G401 (cell line): ENCODE measurements at places on chromosomes 5 and 9. TPM values are rescaled to one million over a fixed set of nuclear protein-coding genes. Genes with fewer than 3 reads are reported as not detected.
A peak's percentile ranks its signal among the peaks of the same experiment; 100 is the strongest.

Gene C9orf72
- 3.6 and 6.0 TPM in 2 replicates for total RNA-seq

DNA sequence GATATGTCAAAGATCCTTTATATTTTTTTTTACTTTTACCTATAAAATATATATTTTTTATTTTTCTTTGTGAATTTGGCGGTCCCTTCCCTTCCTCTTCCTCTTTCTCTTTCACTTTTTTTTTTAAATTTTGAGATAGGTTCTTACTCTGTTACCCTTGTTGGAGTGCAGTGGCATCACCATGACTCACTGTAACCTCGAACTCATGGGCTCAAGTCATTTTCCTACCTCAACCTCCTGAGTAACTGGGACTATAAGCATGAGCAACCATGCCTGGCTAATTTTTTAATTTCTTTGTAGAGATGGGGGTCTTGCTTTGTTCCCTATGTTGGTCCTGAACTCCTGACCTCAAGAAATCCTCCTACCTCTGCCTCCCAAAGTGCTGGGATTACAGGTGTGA, 258.0 kb upstream of the CLINT1 start:
- DNase-seq, result no peak

Gene SLC45A2
- total RNA-seq, result 0.17 TPM in 1 of 2 replicates, not detected in the other

DNA sequence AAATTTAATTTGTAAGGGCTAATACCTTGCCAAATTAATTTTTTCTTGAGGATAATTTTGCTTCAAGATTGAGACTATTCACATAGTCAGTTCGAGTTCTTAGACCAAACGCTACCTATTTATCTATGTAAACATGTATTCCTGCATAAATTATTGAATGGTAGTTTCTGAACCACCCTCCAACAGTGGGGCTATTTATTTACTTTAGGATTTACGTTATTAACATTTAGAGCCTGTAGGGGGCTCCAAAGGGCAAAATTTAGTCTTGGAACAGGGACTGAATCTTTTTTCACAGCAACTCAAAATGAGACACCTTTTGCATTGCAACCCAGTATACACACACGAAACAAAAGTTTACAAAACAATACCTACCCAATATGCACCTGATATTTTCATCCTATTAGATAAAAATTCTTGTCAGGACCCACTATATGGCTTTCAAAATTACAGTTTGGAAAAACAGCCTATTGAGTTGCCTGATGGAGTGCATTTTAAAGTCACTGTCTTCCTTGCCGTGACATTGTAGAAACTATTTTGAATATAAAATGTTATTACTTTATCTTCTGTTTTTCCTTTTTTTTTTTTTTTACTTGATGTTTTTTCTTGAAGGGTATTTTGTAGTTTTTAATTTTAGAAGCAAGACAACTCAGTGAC, 47.1 kb upstream of the POU4F3 start:
- peak; percentile 29 for DNase-seq

Gene BTF3
- 310 and 326 TPM in 2 replicates for total RNA-seq

DNA sequence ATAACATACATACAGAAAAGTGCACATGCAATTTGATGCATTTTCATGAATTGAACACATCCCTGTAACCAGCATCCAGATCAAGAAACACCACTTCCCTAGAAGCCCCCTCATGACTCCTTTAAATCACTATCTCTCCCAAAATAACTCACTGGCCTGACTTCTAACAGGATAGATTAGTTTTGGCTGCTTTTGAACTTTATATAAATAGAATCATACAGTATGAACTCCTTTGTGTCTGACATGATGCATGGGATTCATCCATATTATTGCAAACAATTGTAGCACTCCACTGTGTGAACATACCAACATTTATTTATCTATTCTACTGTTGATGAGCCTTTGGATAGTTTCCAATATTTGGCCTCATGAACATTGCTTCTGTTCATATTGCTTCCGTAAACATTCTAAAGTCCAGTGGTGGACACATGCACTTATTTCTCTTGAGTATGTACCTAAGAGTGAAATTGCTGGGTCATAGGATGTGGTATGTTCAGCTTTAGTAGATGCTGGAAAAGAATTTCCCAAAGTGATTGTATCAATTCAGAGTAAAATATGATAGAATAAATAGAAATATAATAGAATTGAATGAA, 148.7 kb upstream of the GDNF start:
- DNase-seq, result no peak

- DNase-seq, result no peak
These were observed 160.3 kb downstream of the CEMIP2 start for GRCh38 chr9:71608021-71608420.

Gene PCDHGC4
- total RNA-seq, result not detected in 2 replicates

- DNase-seq, result no peak
These were observed 6.3 kb downstream of the SLC12A7 start for GRCh38 chr5:1105350-1106265.

DNA sequence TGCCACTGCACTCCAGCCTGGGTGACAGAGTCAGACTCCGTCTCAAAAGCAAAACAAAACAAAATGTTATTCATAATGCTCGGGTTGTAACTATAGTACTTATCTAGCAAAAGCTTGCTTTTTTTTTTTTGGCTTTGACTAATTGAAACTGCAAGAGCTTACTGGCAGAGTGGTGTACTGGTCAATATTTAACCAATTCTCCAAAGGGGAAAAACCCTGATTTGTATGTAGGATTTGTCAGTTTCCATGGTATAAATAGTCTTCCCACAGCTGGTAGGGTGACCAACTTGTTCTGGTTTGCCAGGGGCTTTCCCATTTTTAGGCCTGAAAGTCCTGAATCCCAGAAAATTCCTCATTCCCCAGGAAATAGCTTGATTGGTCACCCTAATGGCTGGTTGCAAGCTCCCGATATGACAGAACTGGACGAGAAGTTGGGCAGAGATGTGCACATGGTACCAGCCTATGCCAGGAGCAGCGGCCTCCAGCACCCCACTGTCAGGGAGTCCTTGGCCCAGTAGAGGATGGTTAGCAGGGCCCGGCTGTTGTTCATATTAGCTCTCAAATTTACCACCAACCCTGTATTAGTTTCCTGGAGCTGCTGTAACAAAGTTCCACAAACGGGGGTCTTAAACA, 58.0 kb downstream of the FXN start:
- DNase-seq, result no peak
